ENCODE measurements at places on chromosomes 12 and 14.
A peak's percentile ranks its signal among the peaks of the same experiment; 100 is the strongest.

- DNase-seq: no peak
These were observed 36.5 kb downstream of the LRRC74A start for GRCh38 chr14:76862546-76863282.

GRCh38 chr14:58177125-58177524 is 22.8 kb upstream of the ACTR10 start:
- no peak for DNase-seq

GRCh38 chr12:32302218-32303173 is 96.9 kb upstream of the FGD4 start:
- peak; percentile 46 for DNase-seq

DNA sequence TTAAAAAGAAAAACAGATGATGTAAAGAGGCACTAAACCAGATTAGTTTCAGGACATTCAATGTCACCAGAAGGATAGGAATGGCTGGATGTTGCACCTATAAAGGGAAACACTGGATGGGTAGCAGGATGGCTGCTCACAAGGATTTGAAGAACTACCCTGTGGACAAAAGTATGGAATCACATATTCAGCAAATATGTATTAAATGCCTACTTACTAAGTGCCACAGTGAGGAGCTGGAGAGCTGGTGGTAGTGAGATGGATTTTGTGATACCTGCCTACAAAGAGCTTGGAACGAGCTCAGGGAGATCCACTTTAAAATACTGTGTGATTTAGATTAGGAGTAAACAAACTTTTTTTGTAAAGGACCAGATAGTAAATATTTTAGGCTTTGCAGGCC is 316.2 kb downstream of the PAWR start:
- no peak for DNase-seq

GRCh38 chr14:97298736-97299135 is 501.6 kb downstream of the VRK1 start:
- DNase-seq: no peak

DNA sequence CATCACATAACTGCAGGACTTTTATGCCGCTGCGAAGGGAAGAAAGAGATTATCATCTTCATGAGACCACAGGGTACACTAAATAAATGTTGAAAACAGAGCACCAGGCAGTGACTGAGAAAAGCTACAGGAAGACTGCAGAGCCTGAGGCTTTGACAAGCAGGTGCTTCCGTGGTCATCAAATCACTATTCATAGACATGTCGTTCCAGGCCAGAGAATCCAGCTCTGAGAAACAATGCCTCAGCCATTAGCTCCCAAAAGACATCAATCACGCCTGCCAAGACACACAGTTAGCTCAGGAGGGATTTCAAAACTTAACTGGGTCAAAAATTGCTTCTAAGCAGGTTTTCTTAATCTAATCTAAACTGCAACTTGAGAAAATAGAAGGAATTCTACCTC is 47.2 kb upstream of the GARIN6 start:
- no peak for DNase-seq

DNA sequence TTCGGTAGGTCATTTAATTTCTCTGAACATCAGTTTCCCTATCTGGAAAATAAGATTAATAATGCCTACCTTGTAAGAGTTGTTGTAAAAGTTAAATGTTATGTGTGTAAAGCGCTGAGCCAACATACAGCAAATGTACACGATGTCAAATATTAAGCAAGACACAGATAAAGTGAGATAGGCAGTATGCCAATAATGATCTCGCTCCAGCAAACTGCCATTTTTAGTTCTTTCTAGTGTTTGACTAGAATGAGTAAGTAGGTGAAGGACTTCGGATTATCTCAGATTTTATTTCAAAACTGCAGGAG is 840 bp downstream of the DHRS7 start:
- DNase-seq: no peak

DNA sequence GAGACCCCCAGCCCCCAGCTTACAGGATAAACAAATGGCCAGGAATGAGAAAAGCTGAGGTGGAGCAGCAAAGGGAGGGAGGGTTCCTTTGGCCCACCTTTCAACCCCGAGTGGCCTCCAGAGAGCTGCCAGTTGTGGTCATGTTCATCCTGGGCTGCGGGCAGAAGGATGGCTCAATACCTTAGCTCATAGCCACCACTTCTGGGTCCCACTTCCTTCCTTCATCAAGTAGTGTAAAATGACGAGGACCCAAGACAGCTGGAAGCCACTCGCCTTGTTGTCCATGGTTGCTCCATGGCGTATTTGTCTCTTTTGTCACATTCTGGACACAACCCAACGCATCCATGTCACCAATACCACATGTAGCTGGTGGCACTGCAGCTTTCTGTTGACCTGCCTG is 24.2 kb downstream of the CRACR2A start:
- peak; percentile 20 for DNase-seq

GRCh38 chr12:89019439-89020120 is 332.7 kb downstream of the DUSP6 start:
- peak; percentile 75 for DNase-seq

DNA sequence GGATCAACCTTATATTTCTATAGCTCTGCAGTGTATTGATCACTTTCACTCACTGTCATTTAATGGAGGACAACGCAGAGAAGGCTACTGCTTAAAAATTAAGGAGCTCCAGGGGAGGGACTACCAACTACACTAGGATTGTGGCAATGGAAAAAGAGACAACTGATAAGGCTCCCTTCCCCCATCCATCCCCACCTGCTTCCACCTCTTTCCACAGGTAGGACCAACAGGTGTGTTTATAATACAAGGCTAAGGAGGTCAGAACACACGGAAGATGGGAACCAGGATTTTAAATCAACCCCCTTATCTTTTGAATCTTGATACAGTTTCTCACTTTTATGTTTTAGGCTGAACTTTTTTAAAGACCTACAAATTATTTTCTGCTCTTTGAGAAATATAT is 90.8 kb downstream of the STAB2 start:
- DNase-seq: no peak

DNA sequence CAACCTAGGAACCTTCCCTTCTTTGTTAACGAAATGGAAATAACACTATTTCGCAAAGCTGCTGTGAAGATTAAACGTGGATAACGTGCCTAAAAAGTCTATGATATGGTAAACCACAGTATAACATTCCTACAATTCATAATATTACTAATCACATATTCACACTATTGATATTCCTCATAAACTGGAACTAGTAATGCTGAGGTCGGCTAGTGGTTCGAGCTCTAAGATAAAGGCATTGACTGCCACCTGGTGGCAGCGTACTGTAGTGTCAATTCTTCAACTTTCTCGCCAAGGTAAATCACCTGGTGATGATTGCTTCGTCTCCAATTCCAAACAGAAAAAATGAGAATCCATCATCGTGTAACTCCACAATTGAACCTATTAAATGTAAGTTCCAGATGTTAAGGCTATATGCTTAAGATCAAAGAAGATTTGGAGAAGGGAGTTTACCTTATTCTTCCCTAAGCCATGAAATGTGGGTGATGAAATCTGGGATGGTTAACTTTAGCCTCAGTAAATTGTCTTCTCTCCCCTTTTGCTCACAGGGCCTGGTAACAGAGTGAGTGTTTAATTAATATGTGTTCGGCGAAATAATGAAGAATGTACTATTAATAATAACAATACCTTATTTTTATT is 197.5 kb upstream of the TMEM132C start:
- DNase-seq: no peak

DNA sequence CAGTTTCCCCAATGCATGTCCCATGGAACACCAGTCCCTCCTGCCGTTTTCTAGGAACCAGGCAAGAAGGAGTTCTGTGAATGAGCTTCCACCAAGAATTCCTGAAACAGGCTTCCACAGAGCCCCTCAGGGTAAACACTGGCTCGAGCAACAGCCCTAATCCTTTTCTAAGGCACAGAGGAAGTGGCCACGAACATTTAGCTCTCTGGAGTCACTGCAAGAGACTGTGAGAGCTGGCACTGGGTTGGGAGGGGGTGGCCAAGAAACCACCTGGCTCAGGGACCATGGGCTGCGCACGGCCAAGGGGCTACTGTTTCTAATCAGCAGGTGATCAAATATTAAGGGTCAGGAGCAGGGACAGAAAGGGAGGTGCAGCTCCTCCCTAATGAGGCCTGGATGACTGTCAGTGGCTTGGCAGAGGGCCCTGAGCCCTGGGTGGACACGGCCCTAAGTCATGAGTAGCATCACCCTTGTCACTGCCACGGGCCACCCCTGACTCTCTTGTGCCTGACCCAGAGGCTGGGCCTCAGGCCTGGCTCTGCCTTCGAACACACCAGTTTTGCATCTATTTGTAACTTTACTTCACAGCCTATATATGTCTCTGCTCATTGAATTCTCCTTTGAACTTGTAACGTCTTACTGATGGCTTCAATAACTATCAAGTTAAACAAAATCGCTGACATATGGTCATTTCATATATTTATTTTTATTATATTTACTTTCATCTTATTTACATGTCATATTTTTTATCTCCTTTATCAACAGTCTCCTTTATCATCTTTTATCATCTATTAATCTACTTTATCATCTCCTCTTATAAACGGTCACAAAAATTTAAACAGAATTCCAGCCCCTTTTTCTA is 154.0 kb downstream of the DICER1 start:
- no peak for DNase-seq

DNA sequence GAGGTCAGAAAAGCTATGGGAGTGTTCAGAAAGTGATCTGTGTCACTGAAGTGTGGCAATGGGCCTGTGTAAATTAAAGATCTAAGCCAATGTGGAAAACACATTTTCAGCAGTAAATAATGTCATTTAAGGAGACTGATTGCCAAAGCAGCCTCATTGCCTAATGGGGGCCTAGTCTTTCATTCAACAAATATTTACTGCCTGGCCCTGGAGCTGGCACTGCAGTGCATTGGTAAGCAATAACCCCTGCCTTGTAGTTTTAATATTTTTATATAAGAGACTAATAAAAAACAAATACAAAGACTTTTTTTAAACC is 326.6 kb downstream of the BTG1 start:
- no peak for DNase-seq

All from CD4-positive, alpha-beta T cell treated with Interleukin-1 beta for 1 hour (primary cell).